Activated CD4-positive, alpha-beta T cell treated with anti-CD3 and anti-CD28 coated beads, Interleukin-2, amount 10 ng/mL, durations not matched to agents 24 days and 14 days (primary cell): ENCODE measurements at places on chromosomes 1 and 21. TPM values are rescaled to one million over a fixed set of nuclear protein-coding genes. Genes with fewer than 3 reads are reported as not detected.

GRCh38 chr1:110218137-110218536 is 8.0 kb downstream of the KCNC4 start:
- peaks cover 4% of the 10 kb centered on the region for H3K36me3 ChIP-seq
- H3K27ac ChIP-seq: no peak overlapping the region
- H3K4me3 ChIP-seq: no peak overlapping the region
- H3K4me1 ChIP-seq: peaks cover 29% of the 10 kb centered on the region

GRCh38 chr1:241482761-241483250 is 36.7 kb downstream of the FH start:
- no peaks in the 10 kb centered on the region for H3K27me3 ChIP-seq
- no peaks in the 10 kb centered on the region for H3K4me1 ChIP-seq

The RNU1-3 gene
- 1,962 and 2,189 TPM in 2 replicates for total RNA-seq

The TAS1R1 gene
- not detected in 2 replicates for total RNA-seq

The SLC27A3 gene
- 10.0 and 10.3 TPM in 2 replicates for total RNA-seq
